Sciatic nerve (tissue), 2 donors: ENCODE measurements at places on chromosomes 12 and 14. TPM values are rescaled to one million over a fixed set of nuclear protein-coding genes. Genes with fewer than 3 reads are reported as not detected.

DNA sequence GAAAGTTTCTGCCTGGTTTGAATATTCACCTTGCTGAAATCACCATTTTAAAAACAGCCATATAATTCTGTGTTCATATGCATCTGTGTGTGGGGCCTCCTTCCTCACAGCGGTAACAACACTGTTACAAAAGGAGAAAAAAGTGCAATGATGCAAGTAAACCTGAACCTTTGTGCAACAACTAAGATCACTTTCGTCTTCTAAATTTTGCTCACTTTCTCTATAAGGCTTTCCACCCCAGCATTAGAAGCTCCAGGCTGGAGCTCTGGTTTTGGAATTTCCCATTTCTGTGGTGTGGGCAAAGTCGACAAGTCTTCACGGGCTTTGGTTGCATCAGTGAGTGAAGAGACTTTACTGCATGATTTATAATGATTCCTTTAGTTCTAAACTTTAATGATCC lies 18.4 kb downstream of the FGD6 start:
- DNase-seq: no peak

- no peak for DNase-seq
Measured at GRCh38 chr12:49022558-49023178, 4.1 kb upstream of the PRKAG1 start.

DNA sequence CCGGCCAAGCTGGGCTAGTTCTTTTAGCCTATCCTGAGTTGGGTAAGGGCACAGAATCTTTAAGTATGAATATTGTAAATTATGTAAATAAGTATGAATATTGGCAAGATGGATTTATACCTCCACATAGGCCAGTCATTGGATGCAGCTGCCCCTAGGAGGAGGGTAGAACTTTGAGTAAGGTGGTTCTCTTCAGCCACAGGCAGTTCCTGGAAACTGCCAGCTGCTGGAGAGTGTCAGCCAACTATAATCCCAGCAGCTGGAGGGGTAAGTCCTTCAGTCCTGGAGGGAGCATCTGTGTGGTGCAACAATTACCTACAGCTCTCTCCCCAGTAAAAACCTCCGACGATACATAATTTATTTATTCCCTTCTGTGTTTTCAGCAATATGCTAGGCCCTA lies 65.8 kb upstream of the TMPO start:
- DNase-seq: no peak

GRCh38 chr12:107519906-107520859 lies 165.4 kb upstream of the PWP1 start:
- no peak for DNase-seq

DNA sequence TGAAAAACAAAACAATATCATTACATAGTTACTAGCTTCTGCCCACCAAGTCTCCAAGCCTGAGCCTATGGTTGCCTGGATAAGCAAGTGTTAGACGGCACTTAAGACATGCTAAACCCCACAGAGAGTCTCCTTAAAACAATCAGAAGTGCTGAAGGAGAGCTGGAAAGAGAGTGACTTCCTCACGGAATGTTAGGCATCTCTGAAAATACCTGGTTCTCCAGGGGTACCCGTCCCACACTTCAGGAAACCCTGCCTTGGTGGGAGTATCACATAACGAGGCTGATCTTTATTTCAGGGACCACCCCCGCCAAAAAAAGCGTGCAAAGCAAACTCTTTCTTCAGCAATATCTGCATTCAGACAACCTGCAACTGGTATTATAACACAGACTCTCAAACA lies 18.3 kb downstream of the LHX5 start:
- DNase-seq: no peak

GRCh38 chr14:50839691-50840090 lies 8.7 kb upstream of the NIN start:
- no peak for DNase-seq

- DNase-seq: no peak
Measured at GRCh38 chr12:103571286-103571685, 15.8 kb upstream of the STAB2 start.

GRCh38 chr12:89965993-89966392 lies 257.4 kb upstream of the ATP2B1 start:
- DNase-seq: no peak

- DNase-seq: no peak
Measured at GRCh38 chr14:94346841-94347240, 23.7 kb upstream of the SERPINA6 start.

GRCh38 chr14:87688524-87688923 lies 304.5 kb downstream of the GALC start:
- no peak for DNase-seq

DNA sequence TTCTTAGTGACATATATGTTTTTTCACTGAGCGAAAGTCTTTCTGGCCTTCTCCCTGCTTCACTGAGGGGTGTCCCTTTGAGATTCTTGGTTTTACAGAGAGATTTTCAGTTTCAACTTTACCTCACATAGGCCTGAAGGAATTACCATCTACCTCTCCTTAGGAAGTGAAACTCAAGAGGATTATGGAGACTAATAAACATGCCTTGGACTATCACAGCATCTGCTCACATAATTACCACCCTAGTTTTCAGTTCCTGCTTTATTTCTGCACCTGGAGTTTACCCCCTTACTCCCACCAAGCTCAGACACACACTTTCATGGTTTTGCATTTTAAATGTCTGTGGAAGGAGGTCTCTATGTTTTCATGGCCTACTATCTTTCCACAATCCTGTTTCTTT lies 118.3 kb upstream of the SCAF11 start:
- DNase-seq: no peak

DNA sequence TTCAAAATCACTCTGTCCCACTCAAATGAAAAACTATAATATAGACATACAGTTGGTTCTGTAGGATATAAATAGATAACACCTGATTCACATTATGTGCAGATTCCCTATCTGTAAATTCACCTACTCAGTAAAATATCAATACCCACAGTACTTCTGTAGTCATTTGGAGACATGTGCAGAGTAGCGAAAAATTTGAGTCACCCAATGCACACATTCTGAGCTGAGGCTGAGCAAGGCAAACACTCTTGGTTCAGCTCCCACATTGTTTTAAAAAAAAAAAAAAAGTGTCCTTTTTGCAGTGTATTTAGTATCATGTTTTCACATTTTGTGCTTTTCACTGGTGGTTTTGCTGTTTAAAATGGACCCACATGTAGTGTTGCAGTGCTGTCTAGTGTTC lies 27.3 kb upstream of the BBS10 start:
- DNase-seq: no peak

- DNase-seq: no peak
Measured at GRCh38 chr12:101962486-101962885, 85.1 kb downstream of the DRAM1 start.

SLC25A21 gene
- total RNA-seq: 1.4 TPM

MLXIP gene
- total RNA-seq: 44.2 TPM

CDCA4 gene
- 5.5 TPM for total RNA-seq

LTB4R2 gene
- 5.6 TPM for total RNA-seq

PTGES3 gene
- total RNA-seq: 157 TPM
